GM23338 (cell line): ENCODE measurements at places on chromosomes 2 and 18. TPM values are rescaled to one million over a fixed set of nuclear protein-coding genes. Genes with fewer than 3 reads are reported as not detected.

The MATN3 gene
- polyA plus RNA-seq = 4.4 and 4.6 TPM in 2 replicates

The SNTG2 gene
- polyA plus RNA-seq = 21.6 and 27.5 TPM in 2 replicates

The CBLN2 gene
- not detected in 2 replicates for polyA plus RNA-seq

The SDC1 gene
- 16.1 and 16.6 TPM in 2 replicates for polyA plus RNA-seq

The INHBB gene
- polyA plus RNA-seq = 0.16 TPM in 1 of 2 replicates, not detected in the other

The NFATC1 gene
- polyA plus RNA-seq = 2.7 and 3.9 TPM in 2 replicates

The ADAM23 gene
- 9.0 and 11.8 TPM in 2 replicates for polyA plus RNA-seq

The GPR39 gene
- 0.17 and 0.55 TPM in 2 replicates for polyA plus RNA-seq

The DNAH7 gene
- polyA plus RNA-seq = 0.99 and 1.1 TPM in 2 replicates

The TPRKB gene
- 167 and 186 TPM in 2 replicates for polyA plus RNA-seq

The GPD2 gene
- polyA plus RNA-seq = 7.6 and 9.4 TPM in 2 replicates

The CNDP1 gene
- polyA plus RNA-seq = 0.11 TPM in 1 of 2 replicates, not detected in the other
